Stimulated activated CD4-positive, alpha-beta T cell treated with anti-CD3 and anti-CD28 coated beads, Interleukin-12 subunit alpha, Interleukin-12 subunit beta, amount 100 ng/mL, for 4 hours (primary cell): ENCODE measurements at places on chromosomes 12 and 14.

GRCh38 chr12:39235990-39236767, 206.7 kb downstream of the KIF21A start:
- DNase-seq = no peak

DNA sequence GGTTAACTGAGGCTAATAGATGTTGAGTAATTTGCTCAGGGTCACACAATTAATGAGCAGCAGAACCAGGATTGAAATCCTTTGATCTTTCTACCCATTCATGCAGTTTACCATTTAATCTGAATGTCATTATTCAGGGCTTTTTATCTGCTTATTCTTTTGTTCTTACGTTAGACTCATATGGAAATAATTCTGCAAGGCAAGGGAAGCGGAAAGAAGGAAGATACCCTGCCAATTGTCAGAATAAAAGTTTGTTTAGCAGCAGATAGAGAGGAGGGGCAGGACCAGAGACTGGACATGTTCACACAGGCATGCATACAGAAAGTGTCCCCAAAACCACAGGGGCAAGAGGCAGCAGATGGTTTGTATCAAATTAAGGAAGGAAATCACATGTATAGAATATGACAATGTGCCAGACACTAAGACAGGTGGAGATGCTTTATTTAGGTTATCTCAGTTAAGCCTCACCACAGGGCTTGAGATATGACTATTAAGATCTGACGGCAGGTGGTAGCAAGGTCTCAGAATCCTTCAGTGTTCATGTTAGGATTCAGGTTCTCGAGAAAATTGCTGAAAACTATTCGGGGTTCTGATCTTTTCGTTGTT, 29.8 kb downstream of the BRMS1L start:
- no peak for DNase-seq

GRCh38 chr14:33839193-33840076, 111.4 kb downstream of the EGLN3 start:
- DNase-seq = peak; percentile 37

GRCh38 chr14:50944647-50945413, 547 bp upstream of the PYGL start:
- no peak for DNase-seq

- DNase-seq = no peak
Measured at GRCh38 chr12:12943586-12944260, 8.2 kb downstream of the GPRC5D start.
